ENCODE measurements at places on chromosomes 16 and 17.

GRCh38 chr16:11729787-11730186 is 12.9 kb downstream of the TXNDC11 start:
- DNase-seq = no peak

DNA sequence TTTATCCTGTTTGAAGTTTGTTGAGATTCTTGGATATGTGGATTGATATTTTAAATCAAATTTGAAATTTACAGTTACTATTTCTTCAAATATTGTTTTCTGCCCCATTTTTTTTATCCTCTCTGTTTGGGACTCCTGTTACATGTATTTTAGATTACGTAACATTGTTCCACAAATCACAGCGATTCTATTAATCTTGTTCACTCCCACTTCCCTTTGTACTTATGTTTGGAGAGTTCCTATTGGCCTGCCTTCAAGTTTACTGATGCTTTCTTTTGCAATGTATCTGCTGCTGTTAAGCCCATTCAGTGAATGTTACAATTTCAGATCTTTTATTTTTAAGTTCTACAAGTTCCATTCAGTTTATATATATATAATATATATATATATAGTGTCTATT is 288.3 kb upstream of the TNRC6C start:
- no peak for DNase-seq

DNA sequence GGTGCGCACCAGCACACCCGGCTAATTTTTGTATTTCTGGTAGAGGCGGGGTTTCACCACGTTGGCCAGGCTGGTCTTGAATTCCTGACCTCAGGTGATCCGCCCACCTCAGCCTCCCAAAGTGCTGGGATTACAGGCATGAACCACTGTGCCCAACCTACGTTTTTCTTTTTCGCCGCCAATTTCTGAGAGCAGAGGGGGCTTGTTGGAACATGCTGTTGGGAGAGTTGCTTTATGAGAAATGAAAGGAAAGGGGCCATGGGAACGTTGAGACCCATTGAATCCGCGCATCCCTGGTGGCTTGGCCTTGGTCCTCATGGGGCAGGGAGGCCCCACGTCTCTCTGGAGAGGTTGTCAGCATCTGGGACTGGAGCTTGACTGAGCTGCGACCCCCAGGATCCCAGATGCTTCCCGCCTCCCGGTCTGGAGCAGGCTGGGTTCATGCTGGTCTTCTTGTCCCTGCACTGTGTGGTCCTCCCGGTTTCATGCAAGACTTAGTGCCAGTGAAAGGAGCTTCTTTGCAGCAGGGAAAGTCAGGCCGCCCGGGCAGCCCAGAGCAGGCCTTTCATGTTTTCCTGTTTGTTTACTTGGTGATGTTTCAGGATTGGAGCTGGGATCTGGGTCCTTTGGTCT is 22.8 kb downstream of the CRISPLD2 start:
- DNase-seq = no peak

DNA sequence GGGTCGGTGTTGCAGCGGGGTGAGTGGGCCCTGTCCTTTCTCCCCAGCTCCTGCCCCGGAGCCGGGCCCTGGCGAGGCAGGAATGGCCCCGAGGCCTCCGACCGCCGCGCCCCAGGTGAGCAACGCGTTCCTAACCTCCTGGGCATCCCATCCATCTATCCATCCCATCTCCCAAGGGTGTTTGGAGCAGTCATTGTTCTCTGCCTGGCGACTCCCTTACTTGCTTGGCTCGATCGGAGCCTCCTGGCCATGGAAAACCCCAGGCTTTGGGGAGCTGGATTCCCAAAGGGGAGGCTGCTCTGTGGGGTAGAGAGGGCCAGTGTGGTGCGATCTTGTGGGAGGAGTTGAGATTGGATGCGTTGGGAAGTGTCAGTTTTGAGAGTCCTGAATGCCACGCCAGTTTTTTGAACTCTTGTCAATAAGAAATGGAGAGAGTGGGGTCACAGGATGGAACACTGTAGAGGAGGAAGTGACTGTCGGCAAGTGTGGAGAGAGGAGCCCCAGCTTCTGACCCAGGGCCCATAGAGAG is 684 bp downstream of the ZFP90 start:
- DNase-seq = no peak

DNA sequence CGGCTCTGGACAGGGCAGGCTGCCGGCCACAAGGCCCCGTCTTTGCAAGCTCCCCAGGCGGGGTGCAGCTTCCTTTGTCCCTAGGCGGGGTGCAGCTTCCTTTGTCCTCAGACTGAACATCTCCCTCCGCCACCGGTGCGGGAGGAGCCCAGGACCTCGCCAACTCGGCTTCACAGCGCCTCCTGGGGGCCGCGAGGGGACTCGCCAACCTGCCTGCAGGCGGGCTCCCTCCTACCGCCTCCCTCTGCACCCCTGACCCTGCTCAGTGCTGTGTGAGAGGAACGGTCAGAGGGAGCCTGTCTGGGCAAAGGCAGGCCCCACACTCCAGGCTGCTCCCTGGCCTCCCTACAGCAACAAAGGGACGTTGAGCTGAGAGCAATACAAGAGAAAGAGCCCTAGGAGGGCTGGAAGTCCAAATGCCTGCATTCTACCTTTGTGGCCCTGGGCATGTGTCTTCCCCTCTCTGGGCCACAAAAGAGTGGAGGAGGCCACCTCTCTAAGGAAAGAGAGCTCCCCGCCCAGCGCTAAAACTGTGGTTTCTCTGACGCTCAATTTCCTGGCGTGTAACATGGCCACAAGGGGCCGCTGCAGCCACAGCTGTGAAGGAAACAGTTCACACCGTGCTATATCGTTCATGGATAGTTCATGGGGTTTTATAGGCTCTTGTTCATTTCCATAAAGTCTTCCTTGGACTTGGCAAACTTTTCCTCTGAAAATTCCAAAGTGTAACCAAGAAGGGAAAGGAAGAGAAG is 20.9 kb upstream of the KRT19 start:
- peak; percentile 93 for DNase-seq

GRCh38 chr17:40951011-40951622 is 13.7 kb upstream of the KRT23 start:
- no peak for DNase-seq

- DNase-seq = no peak
Observed at GRCh38 chr17:64070213-64070612, 49.8 kb upstream of the ICAM2 start.

DNA sequence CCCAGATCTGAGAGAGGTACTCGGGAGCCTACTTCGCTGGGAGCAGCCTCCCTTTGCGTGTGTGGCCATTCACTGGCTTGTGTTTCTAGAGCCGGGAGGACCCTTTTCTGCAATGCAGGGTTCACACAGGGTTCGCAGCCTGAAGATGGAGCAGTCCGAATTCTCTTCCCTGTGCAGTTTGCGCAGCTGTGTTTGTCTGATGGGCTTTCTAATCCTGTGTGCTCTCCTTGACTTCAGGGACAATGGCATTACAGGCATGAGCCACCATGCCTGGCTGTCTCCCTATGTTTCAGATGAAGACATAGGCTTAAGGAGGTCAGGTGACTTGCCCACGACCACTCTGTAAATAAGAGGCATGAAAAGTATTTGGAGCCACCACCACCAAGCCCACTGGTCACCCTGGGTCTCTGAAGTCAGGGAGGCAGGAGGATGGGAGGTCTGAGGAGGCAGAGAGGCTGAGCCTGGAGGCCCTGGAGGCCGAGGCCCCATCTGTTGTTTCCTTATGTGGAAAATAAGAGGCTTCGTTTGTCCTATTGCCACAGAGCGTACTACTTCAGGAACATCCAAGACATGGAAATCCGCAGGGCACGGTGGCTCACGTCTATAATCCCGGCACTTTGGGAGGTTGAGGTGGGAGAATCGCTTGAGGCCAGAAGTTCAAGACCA is 5.0 kb upstream of the STH start:
- DNase-seq = no peak

- DNase-seq = no peak
Observed at GRCh38 chr17:1171953-1172352, 7.8 kb downstream of the ABR start.

DNA sequence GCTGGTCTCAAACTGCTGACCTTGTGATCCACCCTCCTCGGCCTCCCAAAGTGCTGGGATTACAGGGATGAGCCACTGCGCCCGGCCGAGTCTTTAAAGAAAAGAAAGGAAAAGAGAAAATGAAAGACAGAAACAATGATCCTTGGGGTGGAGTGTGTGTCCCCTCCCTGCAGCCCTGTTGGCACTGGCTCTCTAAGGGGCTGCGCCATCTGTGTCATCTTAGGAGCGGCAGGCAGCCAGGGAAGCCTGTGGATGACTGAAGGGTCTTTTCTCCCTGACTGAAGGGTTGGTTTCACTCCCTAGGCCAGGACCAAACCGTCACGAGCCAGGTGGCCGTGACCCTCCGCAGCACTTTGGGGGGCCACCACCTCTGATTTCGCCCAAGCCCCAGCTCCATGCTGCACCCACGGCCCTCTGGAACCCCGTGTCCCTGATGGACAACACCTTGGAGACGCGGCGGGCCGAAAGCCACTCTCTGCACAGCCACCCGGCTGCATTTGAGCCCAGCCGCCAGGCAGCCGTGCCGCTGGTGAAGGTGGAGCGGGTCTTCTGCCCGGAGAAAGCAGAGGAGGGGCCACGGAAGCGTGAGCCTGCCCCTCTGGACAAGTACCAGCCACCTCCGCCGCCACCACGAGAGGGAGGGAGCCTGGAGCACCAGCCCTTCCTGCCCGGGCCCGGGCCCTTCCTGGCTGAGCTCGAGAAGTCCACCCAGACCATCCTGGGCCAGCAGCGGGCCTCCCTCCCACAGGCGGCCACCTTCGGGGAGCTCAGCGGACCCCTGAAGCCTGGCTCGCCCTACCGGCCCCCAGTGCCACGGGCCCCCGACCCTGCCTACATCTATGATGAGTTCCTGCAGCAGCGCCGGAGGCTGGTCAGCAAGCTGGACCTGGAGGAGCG is 27.7 kb downstream of the GINS2 start:
- DNase-seq = no peak

DNA sequence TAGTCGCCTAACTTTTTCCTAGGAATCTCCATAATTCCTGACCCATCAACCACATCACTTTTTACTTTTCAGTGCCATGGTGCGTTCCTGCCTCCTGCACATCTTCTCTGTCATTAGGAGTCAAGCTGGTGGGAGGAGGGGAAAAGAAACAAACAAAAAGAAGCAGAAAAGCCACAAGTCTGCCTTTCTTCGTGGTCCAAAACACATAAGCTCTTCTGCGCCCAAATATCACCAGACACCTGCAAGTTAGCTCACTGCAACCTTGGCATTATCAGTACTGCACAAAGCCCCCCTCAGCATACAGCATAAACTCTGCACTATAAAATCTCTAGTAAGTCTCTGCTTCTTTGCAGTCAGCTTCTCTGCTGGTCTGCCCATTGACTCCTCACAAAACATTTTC is 295.3 kb downstream of the HS3ST3B1 start:
- DNase-seq = no peak

GRCh38 chr16:1005286-1005685 is 23.7 kb downstream of the SOX8 start:
- DNase-seq = no peak

DNA sequence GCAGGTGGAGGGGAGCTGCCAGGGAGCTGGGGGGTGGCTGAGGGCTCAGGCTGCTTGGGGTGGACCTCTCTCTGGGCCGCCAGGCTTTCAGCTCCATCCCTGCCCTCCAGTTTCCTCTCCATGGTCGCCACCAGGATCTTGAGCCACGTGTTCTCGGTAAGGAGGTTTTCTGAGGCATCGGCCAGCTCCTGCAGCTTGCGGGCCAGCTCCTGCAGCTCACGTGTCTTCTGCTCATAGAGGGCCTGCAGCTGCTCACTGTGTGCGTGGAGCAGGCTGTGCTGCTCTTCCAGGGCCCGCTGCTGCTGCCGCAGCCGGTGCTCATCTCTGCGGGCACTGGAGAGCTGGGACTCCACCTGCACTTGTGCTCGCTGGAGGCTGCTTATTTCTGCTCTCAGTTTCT is 11.0 kb downstream of the SNN start:
- no peak for DNase-seq

DNA sequence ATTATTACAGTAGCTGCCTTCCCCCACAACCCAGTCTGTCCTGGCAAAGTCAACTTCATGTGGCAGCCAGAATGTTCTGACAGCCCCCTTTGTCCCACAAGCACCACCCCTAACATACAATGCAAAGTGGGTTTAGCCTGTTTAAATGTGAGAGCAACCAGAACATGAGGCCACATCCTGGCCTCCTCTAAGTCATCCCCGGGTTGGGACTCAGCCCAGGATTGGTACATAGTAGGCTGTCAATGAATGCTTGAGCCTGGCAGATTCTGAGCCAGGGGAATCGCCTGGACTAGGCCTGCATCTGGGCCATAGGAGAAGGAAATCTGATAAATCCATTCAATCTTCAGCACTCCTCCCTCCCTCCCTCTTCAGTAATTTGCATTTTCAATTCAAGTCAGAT is 4.3 kb upstream of the ITGA3 start:
- DNase-seq = no peak

GRCh38 chr17:72205357-72205756 is 84.5 kb downstream of the SOX9 start:
- DNase-seq = no peak

GRCh38 chr16:57352636-57353047 is 5.9 kb upstream of the CCL22 start:
- DNase-seq = no peak

All from colonic mucosa (tissue), 4 donors.